MM.1S (cell line): ENCODE measurements at places on chromosomes 3 and 15.
A peak's percentile ranks its signal among the peaks of the same experiment; 100 is the strongest.

- DNase-seq = no peak
These were observed 602.2 kb upstream of the ALCAM start for GRCh38 chr3:104764496-104764895.

DNA sequence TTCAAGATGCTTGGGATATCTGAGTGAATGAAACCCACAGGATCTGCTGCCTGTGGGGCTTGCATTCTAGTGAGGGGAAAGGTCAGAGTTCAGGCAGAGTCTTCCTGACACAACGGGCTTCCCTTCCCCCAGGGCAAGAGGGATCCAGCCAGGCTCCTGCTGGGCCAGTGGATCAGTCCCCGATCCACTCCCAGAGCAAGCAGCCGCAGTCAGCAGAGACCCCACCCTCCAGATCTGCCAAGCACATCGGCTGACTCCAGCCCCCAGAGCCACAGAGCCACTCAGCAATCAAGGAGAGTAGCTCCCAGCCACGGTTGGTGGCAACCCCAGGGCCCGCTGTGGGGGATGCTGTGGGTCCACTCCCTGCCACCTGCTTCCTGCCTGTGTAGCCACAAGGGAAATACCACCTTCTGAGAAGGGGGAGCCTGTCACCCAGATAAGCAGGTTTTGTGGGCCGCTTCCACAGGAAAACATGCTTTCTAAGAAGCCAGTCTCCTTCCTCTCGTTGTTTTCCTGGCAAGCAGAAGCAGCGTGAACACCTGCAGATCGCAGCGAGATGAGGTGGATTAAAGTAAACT lies 44.9 kb downstream of the CPN2 start:
- DNase-seq = peak; percentile 99

DNA sequence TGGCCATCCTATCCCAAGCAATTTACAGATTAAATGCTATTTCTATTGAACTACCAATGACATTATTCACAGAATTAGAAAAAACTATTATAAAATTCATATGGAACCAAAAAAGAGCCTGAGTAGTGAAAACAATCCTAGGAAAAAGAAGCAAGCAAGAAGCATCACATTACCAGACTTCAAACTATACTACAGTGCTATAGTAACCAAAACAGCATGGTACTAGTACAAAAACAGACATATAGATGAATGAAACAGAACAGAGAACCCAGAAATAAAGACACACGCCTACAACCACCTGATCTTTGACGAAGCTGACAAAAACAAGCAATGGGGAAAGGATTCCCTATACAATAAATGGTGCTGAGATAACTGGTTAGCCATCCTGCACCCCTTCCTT lies 152.2 kb downstream of the TNIK start:
- no peak for DNase-seq

GRCh38 chr3:48543271-48543866 lies 13.2 kb downstream of the PFKFB4 start:
- no peak for DNase-seq

DNA sequence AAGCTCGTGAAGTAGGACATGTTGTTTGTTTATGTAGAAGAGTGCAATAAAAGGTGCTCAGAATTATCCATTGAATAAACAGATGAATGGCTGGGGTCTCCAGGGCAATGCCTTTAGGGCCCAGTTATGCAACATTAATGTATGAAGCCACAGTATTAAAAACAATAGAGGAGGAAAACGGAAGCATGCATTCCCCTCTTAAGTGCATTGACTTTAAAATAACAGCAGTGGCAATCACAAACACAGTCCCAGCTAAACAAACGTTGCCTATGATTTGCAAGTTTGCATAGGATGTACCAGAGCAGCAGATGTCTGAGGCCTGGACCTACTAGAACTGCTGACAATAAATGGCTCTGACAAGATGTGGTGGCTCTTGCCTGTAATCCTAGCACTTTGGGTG lies 60.6 kb upstream of the GCNT3 start:
- DNase-seq = no peak

DNA sequence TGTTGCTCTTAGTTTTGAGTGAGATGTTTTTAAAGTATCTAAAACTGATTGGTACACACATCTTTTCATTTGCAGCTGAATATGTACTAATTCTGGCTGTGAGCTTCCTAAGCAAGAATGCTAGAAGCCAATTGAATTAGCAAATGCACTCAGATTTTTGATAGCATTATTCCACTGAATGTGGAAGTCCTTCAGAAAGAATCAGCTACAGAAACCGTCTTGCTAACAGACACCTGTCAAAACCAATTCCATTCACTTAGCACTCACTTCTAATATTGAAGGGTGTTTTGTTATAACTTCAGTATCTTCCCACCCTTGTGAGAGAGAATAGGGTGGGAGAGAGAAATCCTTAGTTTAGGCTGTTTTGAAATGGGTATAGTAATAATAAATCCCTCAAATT lies 317.7 kb downstream of the IL5RA start:
- DNase-seq = no peak

DNA sequence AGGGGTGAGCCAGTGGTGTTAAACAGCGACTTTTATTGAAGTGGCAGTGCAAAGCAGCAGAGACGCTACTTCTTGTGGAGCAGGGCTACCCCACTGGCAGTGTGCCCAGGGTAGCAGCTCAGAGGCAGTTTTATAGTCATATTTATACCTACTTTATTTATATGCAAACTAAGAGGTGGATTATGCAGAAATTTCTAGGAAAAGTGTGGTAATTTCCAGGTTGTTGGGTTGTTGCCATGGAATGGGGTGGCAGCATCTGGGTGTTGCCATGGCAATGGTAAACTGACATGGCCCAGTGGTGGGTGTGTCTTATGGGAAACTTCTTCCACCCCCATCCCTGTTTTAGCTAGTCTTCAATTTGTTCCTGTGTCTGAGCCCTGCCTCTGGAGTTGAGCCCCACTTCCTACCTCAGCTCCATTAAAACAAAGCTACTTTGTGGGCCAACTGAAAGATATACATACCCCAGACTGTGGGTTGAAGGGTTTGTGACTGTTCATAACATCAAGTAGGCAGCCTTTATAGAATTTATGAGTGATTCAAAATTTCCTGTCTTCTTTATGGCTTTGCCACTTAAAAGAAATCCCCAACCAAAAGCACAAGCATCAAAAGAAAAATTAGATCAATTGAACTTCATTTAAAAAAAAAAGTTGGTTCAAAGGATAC lies 60.3 kb downstream of the EBLN2 start:
- no peak for DNase-seq

DNA sequence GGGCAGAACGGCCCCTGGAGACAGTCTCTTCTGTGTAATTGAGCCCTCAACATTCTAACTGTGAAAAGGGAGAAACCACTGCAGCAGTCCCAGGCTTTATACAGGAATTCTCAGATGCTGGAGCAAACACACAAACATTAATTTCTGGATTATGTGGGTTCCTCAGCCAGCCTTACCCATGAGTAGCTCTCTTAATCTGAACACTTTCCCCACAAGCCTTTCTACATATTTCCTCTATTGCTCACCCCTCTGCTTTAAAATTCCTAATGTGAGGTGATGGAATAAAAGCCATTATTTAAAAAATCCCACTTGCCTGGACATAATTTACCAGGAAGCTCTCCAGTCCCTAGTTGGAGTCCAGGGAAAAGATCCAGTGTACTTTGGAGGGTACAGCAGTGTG lies 139.0 kb downstream of the CTNNB1 start:
- DNase-seq = no peak

- no peak for DNase-seq
These were observed 82.0 kb upstream of the PDZRN3 start for GRCh38 chr3:73706771-73707170.

- no peak for DNase-seq
These were observed 290.4 kb upstream of the C2CD4B start for GRCh38 chr15:62455441-62455921.
